ENCODE measurements at places on chromosomes 4 and X. TPM values are rescaled to one million over a fixed set of nuclear protein-coding genes. Genes with fewer than 3 reads are reported as not detected.
A peak's percentile ranks its signal among the peaks of the same experiment; 100 is the strongest.

DNA sequence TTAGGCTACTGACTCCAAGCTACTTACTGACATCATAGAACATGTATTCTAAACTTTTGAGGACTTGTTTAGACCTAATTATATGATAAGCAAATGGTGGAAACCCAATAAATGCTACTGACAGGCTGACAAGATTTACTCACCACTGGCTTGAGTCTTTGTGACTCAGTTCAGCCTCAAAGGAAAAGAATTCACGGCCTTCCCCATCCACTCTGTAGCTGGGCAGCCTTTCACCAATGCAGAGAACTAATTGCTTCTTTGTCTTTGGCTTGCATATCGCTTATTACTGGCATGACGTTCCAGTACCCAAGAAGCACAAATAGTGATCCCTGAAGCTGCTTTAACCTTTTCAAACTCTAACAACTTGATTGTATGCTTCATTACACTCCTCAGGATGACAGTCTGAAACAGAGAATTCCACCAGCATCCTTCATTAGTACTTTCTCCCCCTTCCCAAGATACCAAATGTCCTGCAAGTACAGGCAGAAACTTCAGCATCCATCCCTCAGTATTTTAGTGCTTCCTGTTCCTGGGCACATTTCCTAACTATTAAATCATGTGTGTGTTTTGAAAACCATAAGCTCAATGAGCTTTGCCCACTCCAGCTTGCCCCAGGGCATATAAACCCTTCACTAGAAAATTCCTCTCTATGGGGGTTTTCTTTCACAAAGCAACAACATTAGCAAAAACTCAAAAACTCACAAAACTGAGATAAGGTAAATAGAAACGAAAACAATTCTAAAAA, 298.1 kb upstream of the SLC7A11 start:
- no peak for DNase-seq

DNA sequence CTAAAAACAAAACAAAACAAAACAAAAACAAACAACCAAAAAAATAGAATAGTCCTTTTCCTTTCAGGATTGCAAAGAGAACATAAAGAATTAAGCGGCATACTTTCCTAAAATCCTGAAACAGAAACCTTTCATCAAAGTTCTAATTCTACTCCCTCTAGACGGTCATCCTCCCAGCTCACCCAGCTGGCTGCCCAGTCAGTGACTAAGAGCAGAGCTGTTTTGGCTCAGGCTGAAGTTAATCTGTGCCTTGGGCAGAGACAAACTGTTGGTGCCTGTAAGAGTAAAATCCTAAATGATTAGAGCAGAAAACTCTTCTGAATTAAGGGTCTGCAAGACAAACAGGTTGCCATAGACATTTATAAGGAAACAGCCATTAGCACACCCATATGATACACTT, 17.6 kb upstream of the WAS start:
- DNase-seq: no peak

The GPR119 gene
- total RNA-seq: not detected

The HEPH gene
- not detected for total RNA-seq

DNA sequence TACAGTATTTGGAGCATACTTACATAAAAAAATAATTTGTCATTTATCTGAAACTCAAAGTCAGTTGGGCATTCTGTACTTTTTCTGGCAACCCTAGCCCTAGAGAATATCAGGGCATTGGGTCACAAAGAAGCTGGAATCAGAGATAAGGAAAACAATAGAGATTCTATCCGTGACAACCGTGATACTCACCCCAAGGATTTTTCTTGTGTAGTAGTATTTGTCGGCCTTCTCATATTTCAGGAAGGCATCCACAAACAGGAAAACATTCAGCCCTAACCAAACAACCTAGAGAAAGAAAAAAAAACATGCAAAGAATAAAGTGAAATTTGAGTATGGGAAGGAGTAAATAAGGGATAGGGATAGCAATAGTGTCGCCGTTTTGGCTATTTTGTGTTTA, 3.6 kb downstream of the NOX1 start:
- no peak for DNase-seq

The P2RY10 gene
- 42.1 TPM for total RNA-seq

The VEGFC gene
- not detected for total RNA-seq

The TRPC5OS gene
- not detected for total RNA-seq

The STARD8 gene
- 0.38 TPM for total RNA-seq

- no peak for DNase-seq
Observed at GRCh38 chr4:18012134-18012806, 9.3 kb downstream of the LCORL start.

DNA sequence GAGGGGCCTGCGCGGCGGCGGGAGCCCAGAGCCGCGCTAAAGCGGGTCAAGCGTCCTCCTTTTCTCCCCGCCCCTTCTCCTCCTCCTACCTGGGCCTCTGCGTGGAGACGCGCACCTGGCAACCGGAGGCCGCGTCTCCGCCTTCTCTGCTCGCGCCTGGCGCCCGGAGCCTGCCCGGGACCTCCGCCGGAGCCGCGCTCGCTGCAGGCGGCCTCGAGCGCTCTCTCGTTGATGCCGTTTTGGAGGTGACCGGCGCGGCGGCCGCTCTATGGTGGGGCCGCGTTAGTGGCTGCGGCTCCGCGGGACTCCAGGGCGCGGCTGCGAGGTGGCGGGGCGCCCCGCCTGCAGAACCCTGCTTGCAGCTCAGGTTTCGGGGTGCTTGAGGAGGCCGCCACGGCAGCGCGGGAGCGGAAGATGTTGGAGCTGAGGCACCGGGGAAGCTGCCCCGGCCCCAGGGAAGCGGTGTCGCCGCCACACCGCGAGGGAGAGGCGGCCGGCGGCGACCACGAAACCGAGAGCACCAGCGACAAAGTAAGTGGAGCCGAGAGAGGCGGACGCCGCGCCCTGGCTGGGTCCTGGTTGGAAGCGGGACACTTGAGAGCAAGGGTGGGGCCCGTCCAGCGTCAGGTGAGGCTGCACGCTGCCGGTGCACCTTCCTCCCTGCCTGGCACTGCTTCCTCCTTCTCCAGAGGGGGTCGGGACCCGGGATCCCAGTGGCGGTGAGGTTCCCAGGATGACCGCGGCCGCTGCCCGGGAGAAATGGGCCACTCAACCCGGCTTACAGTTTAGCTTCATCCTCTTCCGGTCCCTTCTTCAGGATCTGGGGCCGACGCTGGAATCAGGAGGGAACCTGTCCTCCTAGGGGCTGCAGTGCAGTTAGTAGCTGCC, at the start of gene CDS1:
Gene CDS1, plus strand, starts transcription at position 140 of the 888 bp plus-strand sequence. Its CDS starts 275 bp downstream, at position 415.
- DNase-seq: no peak

GRCh38 chr4:118962540-118962939, 73.9 kb downstream of the SYNPO2 start:
- DNase-seq: no peak

- DNase-seq: no peak
Observed at GRCh38 chrX:11464380-11464779, 171.2 kb downstream of the AMELX start.

DNA sequence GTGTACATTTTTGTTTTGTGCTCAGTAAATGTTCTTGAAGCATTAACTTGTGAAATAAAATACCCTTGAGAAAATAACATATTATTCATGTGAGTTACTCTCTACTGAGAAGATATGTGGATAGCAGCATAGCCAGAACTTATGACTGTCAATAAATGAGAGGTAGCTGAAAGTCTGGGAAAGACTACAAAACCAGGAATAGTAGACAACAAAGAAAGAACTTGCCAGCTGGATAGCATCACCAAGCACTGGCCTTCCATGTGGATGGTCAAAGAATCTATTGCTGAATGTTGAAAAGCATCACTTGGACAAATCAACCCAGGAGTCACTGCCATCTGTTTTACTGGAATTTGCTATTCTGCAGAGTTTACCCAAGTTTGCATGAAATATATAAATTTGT, 650.0 kb upstream of the HTR2C start:
- DNase-seq: no peak

DNA sequence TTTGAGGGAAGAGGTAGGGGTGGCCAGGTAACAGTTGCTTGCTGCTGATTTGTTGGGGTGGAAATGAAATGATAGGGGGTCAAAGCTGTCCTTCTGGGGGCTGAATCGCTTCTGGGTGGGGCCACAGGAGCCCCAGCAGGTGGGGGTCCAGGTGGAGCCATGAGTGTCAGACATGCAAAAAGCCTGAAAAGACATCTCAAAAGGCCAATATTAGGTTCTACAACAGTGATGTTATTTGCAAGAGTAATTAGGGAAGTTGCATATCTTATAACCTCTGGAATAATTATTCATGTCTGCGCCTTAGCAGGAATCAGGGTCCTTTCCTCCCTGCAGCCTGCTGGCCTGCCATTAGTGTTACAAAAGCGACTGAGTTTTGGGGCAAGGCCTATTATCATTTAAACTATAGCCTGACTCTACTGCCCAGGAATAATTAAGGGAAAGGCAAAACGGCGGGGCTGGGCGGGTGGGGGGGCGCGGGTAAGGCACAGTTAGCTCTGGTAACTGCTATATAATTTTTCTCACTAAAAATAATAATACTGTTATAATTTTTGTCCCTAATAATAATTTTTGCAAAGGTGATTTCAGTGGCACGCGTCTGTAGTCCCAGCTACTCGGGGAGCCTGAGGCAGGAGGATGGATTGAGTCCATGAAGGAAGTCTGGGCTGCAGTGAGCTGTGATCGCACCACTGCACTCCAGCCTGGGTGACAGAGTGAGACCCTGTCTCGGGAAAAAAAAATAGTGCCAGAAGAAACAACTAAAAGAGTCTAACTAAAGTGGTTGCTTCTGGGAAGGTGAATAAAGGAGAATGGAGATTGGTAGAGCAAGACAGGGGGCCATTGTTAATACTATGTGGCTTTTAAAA, 145.7 kb downstream of the MAGEB17 start:
- no peak for DNase-seq

- DNase-seq: no peak
Observed at GRCh38 chr4:94615451-94615850, 142.3 kb upstream of the BMPR1B start.

DNA sequence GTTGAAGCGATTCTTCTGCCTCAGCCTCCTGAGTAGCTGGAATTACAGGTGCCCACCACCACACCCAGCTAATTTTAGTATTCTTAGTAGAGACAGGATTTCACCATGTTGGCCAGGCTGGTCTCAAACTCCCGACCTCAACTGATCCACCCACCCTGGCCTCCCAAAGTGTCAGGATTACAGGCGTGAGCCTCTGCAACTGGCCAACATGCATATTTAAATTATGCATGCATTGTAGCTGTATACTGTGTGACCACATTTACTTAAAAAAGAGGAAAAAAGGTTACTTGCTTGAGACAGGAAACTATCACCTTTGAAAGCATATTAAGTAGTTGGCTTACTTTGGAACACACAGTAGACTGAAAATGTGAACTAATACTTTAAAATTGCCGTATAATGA, 29.5 kb downstream of the METTL14 start:
- no peak for DNase-seq

The TLR10 gene
- 0.22 TPM for total RNA-seq

DNA sequence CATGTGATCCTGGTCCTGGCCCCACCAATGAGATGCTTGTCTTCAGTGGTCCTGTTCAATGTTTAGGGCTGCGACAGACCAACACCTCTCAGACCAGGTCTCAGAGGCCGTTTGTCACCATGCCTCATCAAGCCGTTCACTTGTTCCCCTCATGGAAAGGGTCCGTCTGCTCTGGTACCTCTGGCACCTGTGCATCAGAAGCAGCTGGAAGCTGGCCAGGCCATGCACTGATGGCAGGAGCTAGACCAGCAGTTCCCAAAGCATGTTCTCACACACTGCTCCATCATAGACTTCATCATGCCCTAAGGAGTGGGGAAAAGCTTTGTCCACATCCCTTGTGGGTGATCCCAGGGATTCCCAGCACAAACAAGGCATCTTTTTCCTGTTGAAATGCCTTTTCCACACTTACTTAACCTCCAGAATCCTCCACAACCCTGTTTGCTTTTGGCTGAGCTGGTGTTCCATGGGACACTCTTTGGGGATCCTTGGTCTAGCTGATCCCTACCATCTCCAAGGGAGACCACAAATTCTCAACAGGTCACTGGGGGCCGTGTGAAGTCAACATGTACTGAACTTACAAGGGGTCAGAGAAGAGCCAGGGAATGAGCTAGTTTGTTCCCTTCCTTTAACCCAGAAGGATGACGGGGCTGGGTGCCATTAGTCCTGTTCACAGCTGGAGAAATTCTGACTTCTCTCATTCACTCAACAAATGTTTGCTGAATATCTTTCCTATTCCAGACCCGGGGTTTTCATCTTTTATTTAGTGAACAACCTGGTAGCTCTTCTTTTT, 21.8 kb downstream of the SH3TC1 start:
- DNase-seq: no peak

The CABS1 gene
- not detected for total RNA-seq

GRCh38 chr4:876780-877179, 50.9 kb upstream of the CPLX1 start:
- DNase-seq: peak; percentile 18

GRCh38 chrX:127404161-127404560, 584.6 kb downstream of the PRR32 start:
- DNase-seq: no peak

DNA sequence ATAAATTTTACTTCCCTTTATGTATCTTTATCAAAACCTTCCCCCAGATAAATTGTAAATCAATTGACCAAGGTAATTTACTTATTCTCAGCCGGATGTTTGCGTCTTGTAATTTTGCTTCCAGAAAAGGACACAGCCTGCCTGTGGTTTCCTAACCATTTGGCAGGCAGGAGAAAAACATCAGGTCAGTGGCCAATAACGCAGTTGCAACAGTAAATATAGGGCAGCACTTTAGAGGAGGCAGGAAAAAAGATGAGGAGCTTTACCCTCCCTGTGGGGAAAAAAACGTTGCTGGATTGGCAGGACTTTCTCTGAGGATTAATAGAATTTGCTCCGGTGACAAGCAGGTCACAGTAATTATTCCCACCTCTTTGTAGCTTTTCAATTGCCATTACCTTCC, 2618.1 kb downstream of the ARAP2 start:
- DNase-seq: no peak

The TMEM154 gene
- 17.5 TPM for total RNA-seq

DNA sequence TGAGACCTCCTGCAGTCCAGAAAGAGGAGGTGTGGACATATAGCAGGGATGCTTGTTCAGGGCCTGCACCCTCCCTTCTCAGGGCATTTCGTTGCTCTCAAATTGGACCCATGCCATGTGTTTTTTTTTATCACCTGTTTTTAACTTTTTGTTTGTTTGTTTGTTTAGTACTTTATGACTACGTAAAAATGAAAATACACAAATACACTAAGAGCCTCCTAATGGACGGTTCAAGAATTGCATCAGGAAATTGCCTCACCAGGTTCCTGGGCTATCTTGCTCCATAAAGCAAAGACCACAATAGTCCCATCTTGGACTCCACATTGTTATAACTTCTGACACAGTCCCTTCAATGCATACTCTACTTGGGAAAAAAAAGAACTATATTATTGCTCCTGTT, 1685.9 kb upstream of the TENM3 start:
- DNase-seq: no peak

The CXCL6 gene
- not detected for total RNA-seq

GRCh38 chrX:150542846-150543229, 25.6 kb upstream of the MTM1 start:
- no peak for DNase-seq

DNA sequence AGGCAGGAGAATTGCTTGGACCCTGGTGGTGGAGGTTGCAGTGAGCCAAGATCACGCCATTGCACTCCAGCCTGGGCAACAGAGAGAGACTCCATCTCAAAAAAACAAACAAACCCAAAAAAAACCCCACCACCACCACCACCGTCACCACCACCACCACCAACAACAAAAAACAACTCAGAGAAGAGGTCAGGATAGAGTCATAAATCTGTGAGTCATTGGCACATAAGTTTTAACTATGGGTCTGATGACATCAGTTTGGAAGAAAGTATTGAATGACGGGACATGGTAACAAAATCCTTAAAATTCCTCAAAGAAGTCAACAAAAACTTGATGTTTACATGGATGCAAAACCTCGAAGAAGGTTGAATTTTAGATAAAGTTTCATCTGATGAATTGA, 288.0 kb upstream of the SFRP2 start:
- DNase-seq: no peak
